ENCODE measurements at places on chromosomes 16 and 17.

DNA sequence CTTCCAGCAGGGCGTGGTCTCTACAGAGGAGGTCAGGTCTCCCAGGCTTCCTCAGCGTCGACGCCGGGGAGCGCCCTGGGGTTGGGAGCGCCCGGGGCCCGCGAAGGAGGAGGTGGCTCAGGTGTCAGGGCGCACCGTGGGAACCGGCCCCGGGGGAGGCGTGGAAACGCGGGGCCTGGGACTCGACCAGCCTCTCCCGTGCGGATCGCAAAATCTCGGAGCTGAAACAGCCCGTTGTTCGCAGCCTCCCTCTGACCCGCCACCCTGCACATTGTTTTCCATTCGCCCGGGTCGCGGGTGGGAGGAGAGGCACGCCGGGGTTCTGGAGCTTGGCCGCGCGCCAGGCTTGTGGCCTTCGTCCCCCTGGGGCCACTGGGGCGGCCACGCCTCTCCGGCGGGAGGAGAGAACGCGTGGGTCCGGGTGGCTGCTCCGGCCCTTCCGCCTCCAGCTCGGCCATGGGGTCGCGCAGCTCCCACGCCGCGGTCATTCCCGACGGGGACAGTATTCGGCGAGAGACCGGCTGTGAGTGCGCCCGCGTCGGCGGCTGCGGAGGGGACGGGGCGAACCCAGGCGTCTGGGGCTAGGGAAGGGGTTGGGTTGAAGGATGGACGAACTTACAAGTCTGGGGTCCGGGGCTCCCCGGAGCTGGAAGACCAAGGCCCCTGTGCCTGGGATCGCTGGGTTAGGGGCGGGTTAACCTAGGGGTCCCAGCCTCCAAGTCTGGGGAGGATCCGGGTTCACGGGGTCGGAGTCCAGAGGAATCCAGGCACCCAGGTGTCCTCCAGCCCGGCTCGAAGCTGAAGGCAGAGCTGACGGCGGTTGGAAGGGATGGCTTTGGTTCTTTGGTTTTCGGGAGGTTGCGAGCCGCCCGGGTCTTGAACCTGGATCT is at the start of gene CHP2:
TSS of gene CHP2 (plus strand) at position 433 of the 890 bp plus-strand sequence. CDS start at position 457, 24 bp downstream.
- no peak for DNase-seq

- no peak for DNase-seq
Measured at GRCh38 chr17:6398955-6399354, 36.0 kb downstream of the AIPL1 start.

GRCh38 chr16:23535901-23536300 is 21.2 kb downstream of the EARS2 start:
- DNase-seq: no peak

GRCh38 chr17:20981046-20981920 is 61.5 kb downstream of the USP22 start:
- no peak for DNase-seq

GRCh38 chr16:3183445-3184139 is 4.4 kb upstream of the OR1F1 start:
- no peak for DNase-seq
